ENCODE measurements at places on chromosomes 1 and 21. TPM values are rescaled to one million over a fixed set of nuclear protein-coding genes. Genes with fewer than 3 reads are reported as not detected.

The NFASC gene
- total RNA-seq = 7.3 TPM

The ACTN2 gene
- total RNA-seq = 11.8 TPM

The DNM3 gene
- total RNA-seq = 1.6 TPM

The DNASE2B gene
- total RNA-seq = not detected

The NHLH2 gene
- total RNA-seq = not detected

The CD48 gene
- not detected for total RNA-seq

The NR1I3 gene
- total RNA-seq = not detected

DNA sequence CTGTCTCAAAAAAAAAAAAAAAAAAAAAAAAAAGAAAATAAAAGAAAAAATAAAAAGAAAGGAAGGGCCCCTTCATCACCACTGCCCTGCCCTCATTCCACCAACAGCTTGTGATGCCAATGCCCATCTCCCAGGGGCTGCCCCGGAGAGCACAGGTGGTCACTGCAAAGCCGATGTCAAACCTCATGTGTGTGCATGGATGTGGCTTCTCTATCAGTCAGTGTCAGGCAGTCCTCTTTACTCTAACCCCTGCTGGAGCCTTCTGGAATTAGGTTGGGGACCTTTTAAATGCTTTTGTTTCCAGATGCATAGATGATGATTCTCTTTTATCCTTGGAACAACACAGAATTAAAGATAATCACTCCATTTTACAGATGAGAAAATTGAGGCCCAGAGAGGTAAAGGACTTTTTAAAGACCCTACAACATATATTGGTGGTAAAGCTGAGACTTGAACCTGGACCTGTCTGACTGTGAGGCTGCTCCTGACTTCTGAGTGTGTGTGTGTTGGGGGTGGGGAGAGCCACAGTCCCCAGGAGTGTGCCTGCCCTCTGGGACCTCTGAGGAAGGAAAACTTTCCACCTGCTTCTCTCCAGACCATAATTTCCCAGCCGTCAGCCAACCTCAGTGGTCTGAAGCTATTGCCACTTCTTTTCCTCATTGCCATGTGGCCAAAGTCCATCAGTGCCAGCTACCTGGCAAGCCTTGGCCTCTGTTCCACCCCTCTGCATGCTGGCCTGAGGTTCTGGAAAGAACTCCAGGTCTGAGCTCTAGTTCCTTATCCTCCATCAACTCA is 3.0 kb upstream of the TMEM54 start:
- DNase-seq = no peak

DNA sequence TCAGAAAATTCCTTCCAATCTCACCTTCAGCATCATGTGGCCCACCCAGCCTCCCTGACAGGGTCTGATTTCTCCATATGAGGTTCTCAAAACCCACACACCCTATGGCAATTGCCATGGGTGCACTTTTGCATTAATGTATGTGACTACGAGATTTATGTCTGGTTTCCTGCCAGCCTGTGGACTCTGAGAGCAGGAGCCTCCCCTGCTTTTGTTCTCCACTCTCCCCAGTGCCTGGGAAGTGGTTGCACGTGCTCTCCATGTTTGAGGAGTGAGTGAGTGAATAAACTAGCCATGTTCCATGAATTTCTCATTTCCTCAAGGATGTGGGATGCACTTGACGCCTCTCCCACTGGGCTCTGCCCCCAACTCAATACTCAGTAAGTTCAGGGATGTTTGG is 91.2 kb downstream of the ACTL8 start:
- peak; percentile 47 for DNase-seq

- DNase-seq = no peak
Observed at GRCh38 chr1:179042700-179043099, 17.0 kb downstream of the FAM20B start.

DNA sequence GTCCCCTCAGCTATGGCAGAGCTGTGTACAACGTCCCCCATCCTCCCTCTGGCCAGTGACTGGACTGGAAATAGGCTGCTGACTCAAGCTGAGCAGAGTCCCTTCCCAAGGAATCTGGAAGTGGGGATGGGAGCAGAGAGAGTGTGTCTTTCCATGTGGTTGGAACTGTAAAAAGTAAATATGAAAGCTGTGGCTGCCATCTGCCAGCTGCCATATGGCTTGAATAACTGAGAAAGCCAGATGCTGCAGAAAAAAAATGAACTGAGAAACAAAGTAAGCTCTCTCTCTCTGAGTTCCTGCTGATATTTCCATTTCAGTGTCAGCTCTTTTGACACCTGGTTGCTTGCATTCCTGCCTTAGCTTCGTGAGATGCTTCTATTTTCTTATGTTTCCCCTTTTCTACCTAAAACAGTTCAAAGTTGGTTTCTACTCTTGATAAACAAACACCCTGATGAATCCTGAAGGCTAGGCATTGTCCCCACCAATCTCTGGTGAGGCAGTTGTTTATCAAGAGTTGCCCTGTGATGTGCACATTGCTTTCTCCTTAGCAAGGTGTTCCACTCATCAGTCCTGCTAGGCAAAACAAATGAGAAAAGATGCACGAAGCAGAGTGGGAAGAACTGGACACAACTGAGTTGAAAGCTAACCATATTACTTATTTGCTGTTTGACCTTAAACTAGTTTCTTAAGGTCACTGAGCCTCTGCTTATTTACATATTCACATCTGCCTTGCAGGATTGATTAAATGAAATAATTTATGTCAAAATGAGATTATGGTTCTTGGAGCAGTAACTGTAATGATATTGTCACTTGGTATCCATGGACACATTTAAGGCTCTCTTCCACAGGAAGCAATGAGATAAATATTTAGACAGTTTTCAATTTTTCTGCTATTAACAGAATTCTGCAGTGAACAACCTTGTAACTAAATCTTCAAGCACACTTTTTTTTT is 16.6 kb upstream of the DR1 start:
- peak; percentile 59 for DNase-seq

GRCh38 chr21:37367336-37367702 is 746 bp downstream of the DYRK1A start:
- DNase-seq = no peak

DNA sequence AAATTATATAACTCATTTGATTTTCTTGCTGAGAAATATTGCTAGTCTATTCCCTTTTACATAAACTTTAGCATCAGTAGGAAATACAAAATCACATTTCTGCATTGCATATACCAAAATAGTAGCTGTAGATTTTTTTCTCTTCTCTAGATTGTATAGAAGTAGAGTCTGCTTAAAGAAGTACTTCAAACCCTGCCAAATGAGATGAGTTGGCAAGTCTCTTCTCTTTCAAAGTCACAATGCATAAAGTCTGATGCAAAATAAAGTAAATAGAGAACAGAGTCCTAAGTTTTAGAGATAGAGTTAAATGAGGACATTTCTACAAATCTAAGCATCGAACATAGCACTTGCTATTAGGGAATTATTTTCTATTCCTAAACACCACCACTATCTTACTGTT is 6.4 kb downstream of the PLPPR4 start:
- DNase-seq = no peak

DNA sequence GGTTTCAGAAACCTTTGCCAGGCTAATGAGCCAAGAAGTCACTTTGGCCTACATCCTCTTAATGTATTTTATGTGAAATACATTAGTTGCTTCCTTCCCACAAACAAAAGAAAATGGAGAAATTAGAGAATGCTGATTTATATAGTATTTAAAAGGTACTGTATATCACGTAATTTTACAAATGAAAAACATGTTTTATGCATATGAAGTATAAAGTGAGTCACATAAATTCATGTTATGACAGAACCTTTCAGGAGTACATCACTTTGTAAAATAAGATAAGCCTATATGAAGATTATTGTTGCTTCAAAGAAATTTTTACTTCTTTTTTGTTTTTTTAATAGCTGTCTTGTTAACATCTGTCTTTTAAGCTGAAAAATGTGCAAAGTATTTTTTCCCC is 4.6 kb downstream of the DR1 start:
- DNase-seq = no peak

GRCh38 chr1:171972846-171973245 is 131.5 kb downstream of the DNM3 start:
- no peak for DNase-seq

DNA sequence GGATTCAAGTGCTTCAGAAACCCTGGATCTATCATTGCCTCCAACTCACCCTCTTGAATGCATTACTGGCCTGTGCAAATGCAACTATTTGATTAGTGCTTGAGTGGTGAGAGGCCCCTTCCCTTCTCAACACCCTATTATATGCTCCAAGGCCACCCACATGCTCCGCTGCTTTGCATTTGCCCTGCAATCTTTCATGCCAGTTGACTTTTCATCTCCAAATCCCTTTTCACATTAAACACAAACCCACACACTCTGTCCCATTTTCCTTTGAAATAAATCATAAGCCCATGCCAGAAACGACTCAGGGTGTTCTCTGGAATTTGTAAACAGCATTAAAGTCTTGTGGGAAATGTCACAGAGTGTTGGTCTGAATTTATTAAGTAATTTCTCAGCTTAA is 78.9 kb upstream of the CTTNBP2NL start:
- DNase-seq = no peak

GRCh38 chr1:82073071-82073470 is 272.3 kb downstream of the ADGRL2 start:
- DNase-seq = no peak

- no peak for DNase-seq
Observed at GRCh38 chr1:175530183-175530582, 213.2 kb downstream of the TNR start.

DNA sequence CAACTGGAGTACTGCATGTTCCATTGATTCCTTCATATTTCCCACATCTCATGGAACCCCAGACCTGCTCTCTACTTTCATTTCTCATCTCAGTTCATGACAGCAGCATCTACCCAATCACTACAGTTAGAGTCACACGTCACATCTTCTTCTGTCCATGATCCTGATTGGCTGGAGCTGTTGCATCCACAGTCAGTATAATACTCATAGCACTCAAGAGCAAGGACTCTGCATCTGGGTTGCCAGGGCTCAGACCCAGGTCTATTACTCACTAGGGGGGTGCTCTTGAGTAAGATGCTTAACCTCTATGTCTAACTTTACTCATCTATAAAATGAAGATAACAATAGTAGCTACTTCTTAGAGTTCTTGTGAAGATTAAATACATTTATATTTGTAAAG is 4.4 kb upstream of the XPR1 start:
- peak; percentile 34 for DNase-seq

DNA sequence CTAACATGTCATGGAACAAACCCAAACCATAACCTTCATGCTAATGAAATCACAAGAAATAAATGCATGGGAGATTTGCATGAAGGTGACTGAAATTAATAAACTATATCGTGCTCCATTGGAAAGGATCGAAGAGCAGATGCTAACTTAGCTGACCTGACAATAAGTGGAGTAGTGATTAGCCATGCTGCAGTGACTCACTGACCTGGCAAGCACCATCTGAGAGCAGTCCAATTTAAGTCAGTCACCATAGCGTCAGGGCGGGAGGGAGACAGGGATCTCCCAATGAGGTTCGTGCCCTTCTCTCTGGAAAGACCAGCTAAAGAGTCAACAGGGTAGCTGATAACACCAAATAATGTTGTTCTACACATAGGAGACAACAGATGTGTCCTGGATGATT is 21.5 kb downstream of the OLIG2 start:
- DNase-seq = peak; percentile 59

DNA sequence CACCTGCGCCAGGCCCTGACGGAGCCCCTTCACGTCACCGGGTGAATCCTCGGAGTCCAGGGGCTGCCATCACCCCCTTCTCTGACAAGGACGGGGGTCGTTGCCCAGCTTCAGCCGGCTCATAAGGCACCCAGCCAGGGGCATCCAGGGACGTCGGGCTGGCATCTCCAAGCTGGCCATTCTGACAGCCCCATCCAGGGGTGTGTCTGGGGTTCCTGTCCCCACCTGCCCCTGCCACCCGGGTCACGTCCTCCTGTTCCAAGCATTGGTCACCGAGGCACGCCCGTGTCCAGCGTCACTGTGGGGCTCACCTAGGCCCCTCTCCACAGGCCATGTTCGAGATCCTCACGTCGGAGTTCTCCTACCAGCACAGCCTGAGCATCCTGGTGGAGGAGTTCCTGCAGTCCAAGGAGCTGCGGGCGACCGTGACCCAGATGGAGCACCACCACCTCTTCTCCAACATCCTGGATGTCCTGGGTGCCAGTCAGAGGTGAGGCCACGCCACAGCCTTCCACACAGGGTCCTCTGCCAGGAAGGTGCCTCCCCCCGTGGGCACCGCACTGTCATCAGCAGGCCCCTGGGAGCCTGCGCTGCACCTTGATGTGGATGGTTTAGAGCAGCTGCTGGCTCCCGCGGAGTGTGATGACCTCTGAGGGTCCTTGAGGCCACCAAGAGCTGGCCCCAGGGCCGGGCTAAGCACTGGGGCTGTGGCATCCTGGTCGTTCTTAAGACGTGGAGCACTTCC is 14.8 kb downstream of the ARHGEF16 start:
- no peak for DNase-seq

GRCh38 chr1:212966616-212967015 is 16.3 kb downstream of the VASH2 start:
- DNase-seq = no peak

DNA sequence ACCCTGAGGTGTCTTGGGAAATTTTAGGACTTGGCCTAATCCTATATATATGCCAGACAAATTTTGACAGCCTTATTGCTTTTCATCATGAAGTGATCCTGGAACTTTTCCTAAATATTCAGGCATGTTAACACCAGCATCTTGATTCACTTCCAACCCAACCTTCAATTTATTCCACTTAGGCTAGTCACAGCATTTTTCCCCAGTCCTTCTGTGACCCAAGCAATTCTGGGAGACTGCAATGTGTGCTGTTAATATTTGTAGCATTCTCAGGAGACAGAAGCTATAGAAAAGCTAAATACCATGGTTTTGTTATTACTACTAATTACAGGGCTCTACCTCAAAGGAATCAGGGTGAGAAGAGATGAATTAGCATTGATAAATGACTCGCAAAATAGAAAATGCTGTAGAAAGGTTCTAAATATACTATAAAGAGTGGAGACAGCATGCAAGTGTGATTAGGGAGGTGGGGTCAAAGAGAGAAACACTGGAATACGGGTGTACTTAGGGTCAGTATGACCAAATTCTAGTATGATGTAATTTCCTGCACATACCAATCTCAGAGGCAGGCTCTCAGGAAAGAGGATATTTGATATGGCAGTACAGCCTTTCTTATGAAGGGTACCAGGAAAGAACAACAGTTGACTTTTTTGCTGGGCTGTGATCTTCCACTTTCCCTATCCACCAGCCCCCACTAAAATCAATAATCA is 29.1 kb downstream of the PRRX1 start:
- peak; percentile 68 for DNase-seq

GRCh38 chr1:78068681-78069283 is 23.0 kb downstream of the GIPC2 start:
- DNase-seq = no peak

DNA sequence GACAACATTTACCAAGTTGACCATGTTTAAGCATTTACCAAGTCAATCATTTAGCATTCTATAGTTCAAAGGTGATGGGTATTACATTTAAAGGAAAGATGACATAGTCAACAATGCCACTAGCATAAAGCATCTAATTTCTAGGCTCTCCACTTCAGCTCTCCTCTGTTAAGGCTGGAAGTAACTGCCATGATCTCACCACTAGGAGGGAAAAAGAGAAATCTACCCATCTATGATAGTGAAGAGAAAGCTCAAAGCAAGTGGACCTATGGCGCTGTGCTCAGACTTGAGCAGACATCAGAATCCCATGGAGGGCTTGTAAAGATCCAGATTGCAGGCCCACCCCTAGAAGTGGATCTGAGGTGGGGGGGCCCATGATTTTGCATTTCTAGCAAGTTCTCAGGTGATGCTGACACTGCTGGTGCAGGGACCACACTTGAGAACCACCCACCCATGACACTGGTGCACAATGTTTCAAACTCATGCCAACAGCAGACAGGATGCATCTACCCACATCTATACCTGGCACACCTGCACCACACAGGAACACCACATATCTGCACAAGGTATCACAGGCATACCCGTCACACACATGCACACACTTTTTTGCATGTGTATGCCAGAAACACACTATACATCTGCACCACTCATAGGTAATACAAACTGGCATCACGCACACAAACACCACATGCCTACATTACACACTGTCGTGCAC is 392.9 kb upstream of the RUNX1 start:
- no peak for DNase-seq
